ENCODE measurements at places on chromosomes 5 and 9.

DNA sequence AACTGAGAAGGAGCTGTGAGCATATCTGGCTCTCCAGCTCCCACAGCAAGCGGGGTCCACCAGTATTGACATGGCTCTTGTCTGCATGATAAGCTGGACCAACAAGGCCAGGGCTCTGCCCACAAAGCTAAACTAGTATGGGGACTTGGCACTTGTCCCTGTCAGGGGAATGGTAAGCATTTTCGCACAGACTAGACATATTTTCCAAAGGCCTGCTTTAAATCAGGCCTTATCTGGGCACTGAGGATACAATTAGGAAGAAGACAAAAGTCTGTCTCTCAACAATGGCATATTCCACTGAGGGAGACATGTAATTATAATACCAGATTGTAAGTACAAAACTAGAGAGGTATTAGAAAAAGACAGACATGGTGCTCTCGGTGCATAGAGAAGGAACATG is 32.1 kb downstream of the CSF2 start:
- peaks cover 42% of the 10 kb centered on the region for H3K4me1 ChIP-seq
- no peak overlapping the region for H3K4me3 ChIP-seq
- H3K27me3 ChIP-seq = no peaks in the 10 kb centered on the region

DNA sequence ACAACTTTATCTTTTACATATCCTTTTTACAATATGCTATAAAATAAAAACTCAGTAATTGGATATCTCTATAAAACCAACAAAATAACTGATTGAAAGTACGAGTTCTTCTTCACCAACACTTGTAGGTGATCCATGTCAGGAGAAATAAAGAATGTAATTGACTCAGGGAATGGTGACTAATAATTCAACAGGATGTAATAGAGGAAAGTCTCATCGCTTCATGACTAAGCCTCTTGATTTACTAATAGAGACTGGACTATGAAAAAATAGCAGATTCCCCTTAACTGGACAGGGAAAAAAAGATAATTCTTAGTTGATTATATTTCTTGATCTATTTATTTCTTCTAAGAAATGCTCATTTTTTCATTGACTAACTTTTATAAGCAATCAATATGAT is 507.7 kb upstream of the PTGER4 start:
- no peaks in the 10 kb centered on the region for H3K4me1 ChIP-seq
- H3K27ac ChIP-seq = no peak overlapping the region
- H3K27me3 ChIP-seq = no peaks in the 10 kb centered on the region
- H3K36me3 ChIP-seq = no peaks in the 10 kb centered on the region
- no peak for DNase-seq

DNA sequence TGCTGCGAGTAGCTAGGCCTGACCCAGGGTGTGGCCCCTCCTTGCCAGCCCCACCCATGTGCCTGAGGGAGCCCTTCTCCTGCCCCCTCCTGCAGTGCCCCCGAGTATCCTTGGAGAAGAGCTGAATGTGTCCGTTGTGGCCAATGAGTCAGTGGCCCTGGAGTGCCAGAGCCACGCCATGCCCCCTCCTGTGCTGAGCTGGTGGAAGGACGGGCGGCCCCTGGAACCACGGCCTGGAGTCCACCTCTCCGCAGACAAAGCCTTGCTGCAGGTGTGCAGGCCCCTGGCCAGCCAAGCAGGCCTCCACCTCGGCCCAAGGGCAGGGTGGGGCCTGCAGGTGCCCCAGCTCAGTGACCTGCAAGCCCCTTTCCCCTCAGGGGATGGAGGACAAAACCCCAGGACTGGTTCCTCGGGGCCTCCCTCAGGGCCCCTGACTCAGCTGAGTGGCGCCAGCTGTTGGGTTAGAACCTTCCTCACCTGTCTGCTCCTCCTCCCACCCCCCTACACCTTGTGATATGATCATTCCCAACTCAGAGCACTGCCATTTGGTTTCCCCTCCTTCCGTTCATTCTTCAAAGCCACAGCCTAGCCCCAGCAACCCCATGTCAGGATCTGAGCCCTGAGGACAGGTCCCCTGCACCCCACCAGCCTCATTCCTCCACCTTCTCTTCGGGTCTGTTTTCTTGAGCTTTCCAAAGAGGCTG is 80.0 kb upstream of the ASS1 start:
- no peaks in the 10 kb centered on the region for H3K36me3 ChIP-seq
- no peaks in the 10 kb centered on the region for H3K4me1 ChIP-seq
- no peaks in the 10 kb centered on the region for H3K27me3 ChIP-seq
- H3K4me3 ChIP-seq = no peak overlapping the region
- no peak for DNase-seq

GRCh38 chr5:55538661-55539060 is 3.9 kb upstream of the PLPP1 start:
- H3K27ac ChIP-seq = peak overlapping the region; percentile 0
- H3K36me3 ChIP-seq = no peaks in the 10 kb centered on the region
- H3K4me1 ChIP-seq = peaks cover 7% of the 10 kb centered on the region
- H3K4me3 ChIP-seq = no peak overlapping the region
- no peaks in the 10 kb centered on the region for H3K27me3 ChIP-seq

Data from heart left ventricle (tissue), 16 donors.